ENCODE measurements at places on chromosomes 3 and 15.

GRCh38 chr3:147387885-147388699 is 18.3 kb downstream of the ZIC4 start:
- DNase-seq: no peak

GRCh38 chr15:36860792-36861191 is 239.6 kb downstream of the MEIS2 start:
- DNase-seq: no peak

DNA sequence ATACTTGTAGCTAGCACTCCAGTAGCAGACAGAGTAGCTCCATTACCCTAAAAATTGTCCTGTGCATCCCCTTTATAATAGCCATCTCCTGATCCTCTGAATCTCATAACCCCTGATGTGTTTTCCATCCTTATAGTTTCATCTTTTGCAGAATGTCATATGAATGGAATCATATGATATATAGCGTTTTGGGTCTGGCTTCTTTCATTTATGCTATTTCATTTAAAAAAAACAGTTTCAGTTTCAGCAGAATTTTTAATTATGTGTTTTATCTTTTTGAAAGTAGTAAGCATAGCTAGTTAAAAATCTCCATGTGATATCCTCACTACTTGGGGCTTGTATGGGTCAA is 132.7 kb downstream of the KLF13 start:
- DNase-seq: no peak

- DNase-seq: no peak
Observed at GRCh38 chr3:186630950-186631641, 9.1 kb upstream of the FETUB start.

DNA sequence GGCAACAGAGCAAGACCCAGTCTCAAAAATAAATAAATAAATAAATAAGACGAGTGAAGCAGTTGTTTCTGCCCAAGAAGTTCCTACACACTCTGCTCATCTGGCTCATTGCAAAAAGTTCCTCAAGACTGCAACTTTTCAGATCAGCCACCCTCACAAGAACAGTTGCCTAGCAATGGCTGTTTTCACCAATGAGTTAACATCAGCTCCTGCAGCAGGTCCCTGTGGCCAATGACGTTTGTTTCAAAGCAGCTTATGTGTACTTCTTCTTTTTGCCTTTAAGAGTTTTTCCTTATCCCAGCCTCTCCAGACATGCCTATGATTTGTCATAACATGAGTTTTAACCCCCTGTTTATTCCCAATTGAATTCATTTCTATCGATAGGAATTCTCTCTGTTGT is 118.4 kb upstream of the SPRED1 start:
- DNase-seq: no peak

DNA sequence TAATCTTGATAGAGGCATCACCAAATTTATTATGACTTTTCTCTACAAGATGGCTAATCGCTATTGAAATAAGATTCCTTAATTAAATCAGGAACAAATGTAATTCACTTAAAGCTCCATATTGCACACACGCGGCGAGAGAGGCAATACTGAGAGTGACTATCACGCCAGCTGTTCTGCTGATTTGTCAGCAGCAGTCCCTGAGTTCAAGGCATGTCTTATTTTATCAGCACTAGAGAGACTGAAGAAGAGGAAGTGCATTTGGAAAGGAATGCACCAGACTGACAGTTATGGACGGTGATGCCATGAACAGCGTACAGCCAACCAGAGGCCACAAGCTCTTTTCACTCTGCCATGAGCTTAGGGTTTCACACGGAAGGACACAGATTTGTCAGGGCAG is 83.6 kb upstream of the SLCO3A1 start:
- DNase-seq: no peak

DNA sequence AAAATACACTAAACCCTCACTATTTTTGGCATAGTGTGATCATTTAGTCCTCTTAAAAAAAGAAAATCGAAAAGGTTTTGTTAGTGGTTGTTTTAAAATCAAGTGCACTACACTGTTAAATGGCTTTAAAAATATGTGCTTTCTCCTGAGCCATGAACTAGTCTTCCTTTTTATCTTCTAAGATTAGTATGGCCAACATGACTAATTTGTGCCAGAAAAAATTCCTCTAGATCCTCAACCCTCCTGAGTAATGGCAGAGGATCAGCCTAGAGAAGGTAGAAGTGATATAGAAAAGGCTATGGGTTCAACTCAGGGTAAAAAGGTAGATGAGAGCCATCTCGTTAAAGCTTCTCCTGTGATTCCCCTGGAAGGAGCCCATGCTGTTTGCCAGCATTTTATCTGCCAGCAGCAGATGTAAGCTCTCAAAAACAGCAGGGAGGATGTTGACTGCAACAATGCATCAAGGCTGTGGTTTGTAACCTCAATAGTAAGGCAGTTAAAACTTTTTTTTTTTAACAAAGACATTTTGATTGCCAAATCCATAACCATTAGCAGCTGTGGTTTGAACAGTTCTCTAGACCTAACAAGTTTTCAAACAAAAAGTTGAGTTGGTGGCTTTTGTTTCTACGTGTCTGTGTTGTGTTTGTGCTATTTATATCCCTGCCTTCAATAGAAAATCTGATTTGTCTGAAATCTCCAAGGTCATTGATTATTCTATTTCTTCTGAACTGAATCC is 30.2 kb upstream of the ZNF609 start:
- DNase-seq: no peak

- DNase-seq: no peak
Observed at GRCh38 chr3:138511945-138512344, 77.5 kb downstream of the ESYT3 start.

GRCh38 chr3:72034986-72035385 is 250.0 kb upstream of the PROK2 start:
- DNase-seq: no peak

Data from stimulated activated CD4-positive, alpha-beta T cell treated with anti-CD3 and anti-CD28 coated beads, TNF-alpha, amount 100 ng/mL, for 4 hours (primary cell).